GM03348 (cell line): ENCODE measurements at places on chromosomes 3 and 15.

DNA sequence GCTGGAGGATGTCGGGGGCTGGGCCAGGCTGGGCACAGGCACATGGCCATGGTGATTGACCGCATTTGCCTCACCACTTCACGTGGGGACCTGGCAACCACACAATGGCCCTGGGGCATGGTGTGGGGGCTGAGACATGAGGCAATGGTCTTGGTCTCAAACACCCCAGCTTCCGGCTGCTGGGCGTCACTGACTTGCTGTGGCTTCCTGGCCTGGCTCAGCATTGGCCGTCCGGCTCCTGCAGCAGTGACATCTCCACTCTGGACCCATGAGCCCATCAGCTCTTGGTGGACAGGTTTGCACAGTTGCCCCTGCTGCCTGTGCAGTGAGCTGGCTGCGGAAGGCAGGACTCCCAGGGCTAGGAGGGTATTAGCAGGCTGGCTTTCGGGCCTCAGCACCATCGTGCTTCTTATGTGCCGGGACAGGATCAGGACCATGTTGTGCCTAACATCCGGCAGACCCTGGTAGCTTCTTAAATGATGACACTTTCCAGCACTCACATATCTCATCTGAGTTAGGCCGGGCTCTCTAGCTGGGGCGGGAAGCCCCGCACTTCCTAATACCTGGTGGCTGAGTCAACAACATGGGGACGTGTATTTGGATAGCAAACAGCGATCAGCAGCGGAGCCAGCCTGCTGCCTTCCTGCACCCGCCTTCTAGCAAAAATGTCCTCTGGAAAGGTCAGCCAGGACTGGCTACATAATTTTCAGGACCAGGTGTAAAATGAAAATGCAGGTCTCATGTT, 34.1 kb downstream of the ZNF710 start:
- no peak for DNase-seq

DNA sequence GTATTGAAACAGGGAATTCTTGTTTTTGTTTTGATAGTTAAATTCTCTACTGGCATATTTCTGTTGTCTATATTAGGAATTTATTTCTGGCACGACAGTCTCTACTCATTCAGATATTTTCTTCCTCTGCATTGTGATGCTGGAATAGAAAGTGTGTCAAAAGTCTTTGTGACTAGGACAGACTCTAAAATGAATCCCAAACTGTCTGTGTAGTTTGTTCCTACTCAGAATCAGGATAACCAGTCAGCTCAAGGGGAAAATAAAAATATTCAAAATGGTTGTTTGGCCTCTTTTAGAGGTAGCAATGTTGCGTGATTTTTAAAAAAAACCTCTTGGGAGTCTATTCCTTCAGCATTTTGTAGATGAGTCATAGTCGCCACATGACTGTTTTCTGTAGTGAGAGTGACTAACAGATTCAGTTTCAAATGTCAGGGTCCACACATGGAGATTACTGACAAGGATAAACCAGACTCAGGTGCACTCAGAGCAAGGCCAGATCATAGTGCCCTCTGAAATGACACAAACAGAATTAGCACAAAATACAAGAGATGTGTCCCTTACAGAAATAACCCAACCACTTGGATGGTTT, 13.1 kb downstream of the SLC7A14 start:
- DNase-seq = peak; percentile 66

DNA sequence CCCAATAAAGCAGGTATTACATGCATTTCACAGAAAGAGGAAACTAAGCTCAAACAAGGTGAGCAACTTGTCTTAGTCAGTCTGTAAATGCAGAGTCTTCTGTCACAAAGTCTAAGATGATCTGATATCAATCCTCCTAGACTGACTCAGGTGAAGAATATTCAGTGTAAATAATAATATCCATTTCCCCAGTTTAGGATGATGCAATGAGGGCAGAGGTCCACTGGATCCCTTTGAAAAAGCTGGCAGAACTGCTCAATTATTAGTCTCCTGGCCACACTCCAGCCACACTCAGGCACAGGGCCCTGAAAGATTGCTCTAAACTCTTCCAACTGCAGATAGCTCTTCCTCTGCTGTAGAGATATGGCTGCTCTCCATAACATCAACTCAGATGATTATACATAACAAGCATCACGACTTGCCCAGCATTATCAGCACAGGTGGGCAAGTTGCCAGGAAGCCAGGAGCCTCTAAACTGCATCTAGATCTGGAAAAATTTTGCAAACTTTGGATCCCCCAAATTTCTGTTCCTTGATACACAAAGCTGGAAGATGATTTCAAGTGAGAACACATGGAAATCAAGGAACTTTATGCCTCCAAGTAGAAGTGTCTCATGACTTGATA, 129.8 kb upstream of the CPNE4 start:
- no peak for DNase-seq

GRCh38 chr3:136898549-136898948, 36.5 kb downstream of the NCK1 start:
- DNase-seq = no peak
